ENCODE measurements at places on chromosomes 2 and 18.

- no peak for DNase-seq
These were observed 453.8 kb upstream of the MC4R start for GRCh38 chr18:60826346-60826745.

- no peak for DNase-seq
These were observed 420.0 kb downstream of the ZEB2 start for GRCh38 chr2:144099780-144100377.

DNA sequence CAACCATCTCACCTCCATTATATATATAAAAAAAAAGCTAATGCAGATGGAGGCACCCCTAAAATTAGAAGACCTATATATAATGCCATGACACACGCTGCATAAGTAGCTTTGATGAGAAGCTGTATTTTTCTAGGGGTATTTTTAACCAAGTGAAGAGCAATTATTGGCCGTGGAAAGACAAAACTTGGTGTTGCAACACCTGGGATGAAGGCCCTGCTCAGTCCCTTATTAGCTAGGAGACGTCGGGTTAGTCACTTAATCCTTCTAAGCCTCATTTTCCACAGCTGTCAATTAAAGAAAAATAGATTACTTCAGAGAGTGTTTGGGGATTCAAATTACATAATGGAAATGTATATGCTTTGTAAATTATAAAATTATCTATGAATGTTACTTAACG, 63.0 kb downstream of the WDR75 start:
- no peak for DNase-seq

- no peak for DNase-seq
These were observed 80.5 kb downstream of the DGKD start for GRCh38 chr2:233434666-233435330.

- DNase-seq = no peak
These were observed 116.7 kb downstream of the TNS1 start for GRCh38 chr2:217886091-217886490.

DNA sequence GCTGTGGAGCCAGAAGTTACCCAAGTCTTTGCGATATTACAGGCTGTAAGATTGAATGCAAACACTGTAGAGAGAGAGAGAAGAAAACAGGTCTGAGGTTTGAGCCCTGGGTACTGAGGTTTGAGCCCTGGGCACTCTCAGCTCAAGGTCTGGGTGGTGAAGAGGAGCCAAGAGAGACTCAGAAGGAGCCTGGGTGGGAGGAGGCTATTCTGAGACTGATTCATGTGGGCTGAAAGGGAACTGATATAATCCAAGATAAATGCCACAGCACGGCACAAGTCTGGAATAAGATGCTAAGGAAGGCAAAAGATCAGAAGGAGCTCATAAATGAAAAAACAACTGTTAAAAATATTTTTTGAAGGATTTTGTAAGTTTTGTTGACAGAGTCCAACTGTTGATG, 407.6 kb upstream of the HS6ST1 start:
- no peak for DNase-seq

- no peak for DNase-seq
These were observed 66.2 kb downstream of the STAT1 start for GRCh38 chr2:190947711-190948251.

GRCh38 chr18:35770376-35771014, 189.0 kb downstream of the GALNT1 start:
- DNase-seq = no peak

DNA sequence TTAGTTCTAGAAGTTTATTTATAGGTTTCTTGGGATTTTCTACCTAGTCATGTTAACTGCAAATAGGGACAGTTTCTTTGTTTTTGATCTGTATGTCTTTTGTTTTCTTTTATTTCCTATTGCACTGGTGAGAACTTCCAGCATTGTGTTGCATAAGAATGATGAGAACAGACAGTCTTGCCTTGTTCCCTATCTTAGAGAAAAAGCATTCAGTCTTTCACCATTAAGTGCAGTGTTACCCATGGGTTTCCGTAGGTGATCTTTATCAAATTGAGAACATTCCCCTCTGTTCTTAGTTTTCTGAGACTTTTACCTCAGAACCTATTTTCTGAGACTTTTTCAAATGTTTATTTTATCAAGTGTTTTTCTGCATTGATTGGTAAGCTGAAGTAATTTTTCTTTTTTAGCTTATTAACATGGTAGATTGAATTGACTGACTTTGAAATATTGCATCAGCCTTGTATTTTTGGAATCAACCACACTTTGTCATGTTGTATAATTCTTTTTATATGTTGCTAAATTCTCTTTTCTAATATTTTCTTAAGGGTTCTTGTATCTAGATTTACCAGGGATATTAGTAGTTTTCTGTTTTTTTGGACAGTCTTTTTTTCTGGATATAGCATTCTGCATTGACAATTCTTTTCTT, 17.2 kb downstream of the MFSD6 start:
- no peak for DNase-seq

GRCh38 chr2:61420991-61421544, 49.8 kb downstream of the USP34 start:
- DNase-seq = no peak

- no peak for DNase-seq
These were observed 7.8 kb downstream of the RAX start for GRCh38 chr18:59265246-59265973.

- no peak for DNase-seq
These were observed 293.7 kb downstream of the DYSF start for GRCh38 chr2:71746946-71747501.

- DNase-seq = no peak
These were observed 32.7 kb downstream of the MEX3C start for GRCh38 chr18:51164761-51165281.

- DNase-seq = no peak
These were observed 515.8 kb downstream of the GALR1 start for GRCh38 chr18:77765468-77765867.

DNA sequence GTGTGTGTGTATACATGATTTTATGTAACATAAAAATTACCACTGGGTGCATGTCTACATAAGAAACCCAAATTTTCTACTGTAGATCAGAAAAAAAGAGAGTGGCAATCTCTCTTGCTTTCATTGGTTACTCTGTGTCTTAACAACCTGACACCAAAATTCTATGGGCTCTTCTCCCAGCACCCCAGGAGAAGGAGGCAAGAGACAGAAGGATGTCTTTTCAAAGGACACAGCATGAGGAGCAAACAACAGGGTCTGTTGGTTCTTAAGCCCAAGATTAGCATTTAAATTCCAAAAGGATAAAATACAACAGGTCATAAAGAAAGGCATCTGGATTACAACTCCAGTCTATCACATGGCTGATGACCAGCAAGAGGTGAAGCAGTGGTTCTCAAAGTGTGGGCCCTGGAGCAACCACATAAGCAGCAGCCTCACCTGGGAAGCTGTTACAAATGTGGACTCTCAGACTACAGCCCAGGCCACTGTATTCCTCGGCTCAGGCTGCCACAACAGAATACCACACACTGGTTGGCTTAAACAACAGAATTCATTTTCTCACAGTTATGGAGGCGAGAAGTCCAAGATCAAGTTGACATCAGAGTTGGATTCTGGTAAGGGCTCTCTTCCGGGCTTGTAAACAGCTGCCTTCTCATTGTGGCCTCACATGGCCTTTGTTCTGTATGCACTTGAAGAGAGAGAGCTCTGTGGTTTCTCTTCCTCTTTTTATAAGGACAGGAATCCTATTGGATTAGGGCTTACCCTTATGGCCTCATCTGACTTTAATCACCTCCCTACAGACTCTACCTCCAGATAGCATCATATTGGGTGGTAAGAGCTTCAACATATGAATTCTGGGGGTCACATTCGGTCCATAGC, 79.8 kb upstream of the RNF152 start:
- DNase-seq = no peak

- DNase-seq = no peak
These were observed 45.4 kb downstream of the ST8SIA5 start for GRCh38 chr18:46711444-46711863.

GRCh38 chr18:26002375-26002910, 88.0 kb downstream of the SS18 start:
- no peak for DNase-seq

DNA sequence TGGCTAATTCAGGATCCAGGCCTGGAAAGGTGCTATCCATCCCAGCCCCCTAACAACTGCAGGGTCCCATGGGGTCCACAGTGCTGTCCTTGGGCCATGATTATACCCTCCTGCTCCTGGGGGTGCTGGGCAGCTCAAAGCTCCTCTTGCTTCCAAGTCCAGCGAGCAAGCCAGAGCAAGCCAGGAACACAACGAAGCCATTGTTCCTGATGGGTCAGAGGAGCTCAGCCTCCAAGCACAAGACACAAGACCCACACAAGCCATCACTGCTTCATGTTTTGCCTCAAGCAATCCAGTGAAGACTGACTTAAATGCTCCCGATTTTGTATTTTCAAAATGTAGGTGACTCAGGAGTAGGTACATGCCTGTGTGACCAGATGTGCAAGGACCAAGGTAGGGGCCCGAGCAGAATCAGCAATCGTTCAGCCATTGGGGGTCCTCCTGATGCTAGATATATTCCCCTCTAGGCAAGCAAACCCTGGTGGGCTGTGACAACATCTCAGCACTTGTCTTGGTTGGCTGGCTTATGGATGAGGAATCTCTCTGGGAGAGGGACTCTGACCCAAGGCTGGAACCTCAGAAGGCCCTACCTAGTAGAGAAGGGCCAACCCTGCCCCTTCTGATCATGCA, 90.8 kb downstream of the EPAS1 start:
- no peak for DNase-seq

DNA sequence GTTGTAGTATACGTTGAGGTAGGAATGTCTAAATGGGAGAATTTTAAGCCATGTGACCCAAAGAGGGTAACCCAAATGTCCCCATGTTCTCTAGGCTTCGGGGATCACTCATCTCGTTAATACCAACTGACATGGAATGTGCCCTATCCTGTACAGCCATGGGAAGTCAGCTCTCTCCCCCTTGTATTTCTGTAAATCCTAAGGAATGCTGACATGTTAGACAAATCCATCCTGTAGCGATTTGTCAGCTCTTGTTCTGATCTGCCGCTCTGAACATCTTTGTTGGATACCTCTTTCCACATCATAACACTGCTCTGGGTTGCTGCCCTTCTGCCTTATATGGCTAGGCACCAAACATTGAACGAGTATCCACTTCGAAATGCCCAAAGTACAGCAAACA, 350.6 kb downstream of the RND3 start:
- DNase-seq = no peak

DNA sequence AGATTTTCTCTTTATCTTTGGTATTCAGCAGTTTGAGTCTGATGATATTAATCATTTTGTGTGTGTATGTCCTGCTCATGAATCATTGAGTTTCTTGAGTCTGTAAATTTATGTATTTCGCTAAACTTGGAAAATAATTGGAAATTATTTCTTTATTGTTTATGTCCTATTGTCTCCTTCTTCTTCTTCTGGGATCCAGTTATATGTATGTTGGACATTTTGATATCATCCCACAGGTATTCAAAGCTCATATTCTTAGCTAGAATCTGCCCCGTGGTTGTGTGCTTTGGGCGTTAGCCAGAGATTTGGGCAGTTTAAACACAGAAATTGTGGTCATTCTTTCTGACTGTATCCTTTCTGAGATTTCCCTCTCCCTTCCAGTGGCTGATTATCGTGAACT, 243.0 kb upstream of the SPRED2 start:
- no peak for DNase-seq

GRCh38 chr2:164306872-164307271, 314.4 kb downstream of the GRB14 start:
- no peak for DNase-seq

Measured in memory B cell (primary cell).